ENCODE measurements at places on chromosomes 4 and X.
A peak's percentile ranks its signal among the peaks of the same experiment; 100 is the strongest.

GRCh38 chr4:128513664-128514484 is 226.3 kb upstream of the PGRMC2 start:
- DNase-seq = no peak

- peak; percentile 29 for DNase-seq
These were observed at the start of gene NAP1L5 for GRCh38 chr4:88697588-88698329. Gene NAP1L5, minus strand, starts transcription at chr4:88697829. Its CDS starts 75 bp downstream, at chr4:88697754.

GRCh38 chrX:17859609-17860178 is 1.4 kb downstream of the RAI2 start:
- no peak for DNase-seq

DNA sequence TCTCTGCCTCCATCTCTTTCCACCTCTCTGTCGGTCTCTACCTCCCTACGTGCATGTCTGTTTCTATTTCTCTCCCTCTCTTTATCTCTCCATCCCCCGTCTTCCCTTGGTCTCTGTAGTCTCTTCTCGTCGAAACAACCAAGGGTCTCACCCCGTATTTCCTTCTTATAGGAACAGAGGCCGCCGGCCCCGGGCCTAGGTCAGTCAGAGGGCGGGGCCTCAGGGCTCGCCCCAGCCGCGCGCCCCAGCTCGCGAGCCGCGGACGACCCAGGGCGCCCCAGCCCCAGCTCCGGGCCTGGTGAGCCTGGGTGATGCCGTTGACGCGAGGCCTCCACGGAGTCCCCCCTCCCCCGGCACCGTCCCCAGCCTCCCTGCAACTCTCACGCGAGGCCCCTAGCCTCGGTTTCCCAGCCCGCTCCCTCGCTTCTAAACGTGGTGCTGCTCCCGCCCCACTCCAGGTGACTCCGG is 6.6 kb downstream of the TIMM17B start:
- no peak for DNase-seq

- no peak for DNase-seq
These were observed 114.1 kb downstream of the TSPAN5 start for GRCh38 chr4:98544141-98544817.

DNA sequence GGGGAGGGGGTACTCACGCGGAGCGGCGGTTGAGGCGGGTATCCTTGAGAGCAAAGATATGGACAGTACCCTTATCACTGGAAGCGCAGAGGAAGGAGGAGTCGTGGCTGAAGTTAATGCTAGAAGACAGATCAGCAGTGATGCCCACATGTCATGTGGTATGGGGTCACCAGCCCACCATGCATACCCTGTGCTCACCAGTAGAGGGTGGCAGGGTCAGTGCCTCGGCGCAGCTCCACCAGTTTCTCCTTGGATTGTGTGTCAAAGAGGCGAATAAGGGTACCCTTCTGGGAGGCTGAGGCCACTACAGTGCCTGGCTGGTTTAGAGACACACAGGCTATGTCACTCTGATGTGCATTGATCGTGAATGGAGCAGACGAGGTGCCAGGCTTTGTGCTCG is 1.5 kb upstream of the PRAF2 start:
- no peak for DNase-seq

GRCh38 chr4:54542540-54543041 is 115.2 kb upstream of the KIT start:
- no peak for DNase-seq

GRCh38 chr4:155444721-155445120 is 68.0 kb upstream of the MAP9 start:
- DNase-seq = no peak

- no peak for DNase-seq
These were observed 7.2 kb upstream of the CCSER1 start for GRCh38 chr4:90120037-90120436.

DNA sequence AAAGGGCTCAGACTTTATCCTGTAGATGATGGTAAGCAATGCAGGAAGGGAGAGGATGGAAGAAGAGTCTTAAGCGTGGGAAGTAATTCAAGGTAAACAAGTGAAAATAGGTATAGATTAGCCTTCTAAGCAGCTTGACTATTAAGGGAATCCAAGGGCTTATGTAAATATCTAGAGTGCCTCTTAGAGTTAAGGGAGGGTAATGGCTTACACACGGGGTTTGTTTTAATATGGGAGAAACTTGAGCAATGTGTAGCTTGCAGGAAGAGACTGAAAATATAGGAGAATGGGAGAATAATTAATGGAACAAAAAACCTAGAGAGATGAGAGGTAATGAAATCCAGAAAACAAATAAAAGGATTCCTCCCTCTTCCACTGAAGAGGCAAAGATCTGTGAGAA is 12.8 kb upstream of the SAP30 start:
- DNase-seq = no peak

DNA sequence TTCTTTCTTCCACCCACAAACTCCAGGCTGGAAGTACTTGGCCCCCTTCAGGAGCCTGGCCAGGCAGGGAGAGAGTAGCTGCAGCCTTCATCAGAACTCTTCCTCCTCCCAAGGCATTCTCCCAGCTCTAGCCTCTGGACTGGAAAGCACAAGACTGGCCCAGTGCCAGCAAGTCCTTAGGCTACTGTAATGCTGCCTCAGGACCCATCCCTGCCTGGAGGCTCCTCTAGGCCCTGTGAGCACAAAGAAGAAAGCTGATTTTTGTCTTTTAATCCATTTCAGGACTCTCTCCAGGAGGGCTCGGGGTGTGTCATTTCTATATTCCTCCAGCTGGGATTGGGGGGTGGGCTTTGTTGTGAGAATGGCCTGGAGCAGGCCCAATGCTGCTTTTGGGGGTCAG is 10.8 kb downstream of the AWAT2 start:
- DNase-seq = no peak

DNA sequence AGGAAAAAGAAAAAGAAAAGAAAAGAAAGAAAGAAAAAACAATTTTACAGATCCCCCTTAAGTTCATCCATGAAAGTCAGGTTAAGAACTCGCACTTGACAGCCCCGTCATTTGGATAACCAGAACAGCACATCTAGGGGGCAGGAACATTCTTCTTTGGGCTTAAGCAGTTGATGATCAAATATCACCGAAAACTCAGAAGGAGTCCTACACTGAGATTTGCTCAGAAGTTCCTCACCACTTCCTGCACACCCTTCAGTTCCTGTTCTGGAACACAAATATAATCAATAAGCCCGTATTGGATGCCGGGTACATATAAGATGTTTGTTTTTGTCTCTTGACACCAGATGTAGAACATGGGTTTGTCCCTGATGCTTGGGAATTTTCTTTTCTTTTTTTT is 14.7 kb downstream of the NLGN3 start:
- no peak for DNase-seq

- DNase-seq = no peak
These were observed 204.1 kb upstream of the CENPE start for GRCh38 chr4:103402198-103402597.

- no peak for DNase-seq
These were observed 169.6 kb downstream of the RAPGEF2 start for GRCh38 chr4:159272273-159273140.

GRCh38 chrX:110795645-110796406 is at the start of gene CHRDL1:
Gene CHRDL1, minus strand, starts transcription at chrX:110795817. Its CDS starts 3,636 bp downstream, at chrX:110792181.
- no peak for DNase-seq

- DNase-seq = no peak
These were observed 88.1 kb downstream of the RPA4 start for GRCh38 chrX:96971812-96972211.

GRCh38 chrX:1451661-1452515 is 821 bp downstream of the ASMTL start:
- DNase-seq = no peak

- DNase-seq = no peak
These were observed 27.9 kb downstream of the ARHGEF6 start for GRCh38 chrX:136752796-136753195.

GRCh38 chr4:14504162-14504561 is 498.1 kb upstream of the CPEB2 start:
- no peak for DNase-seq

DNA sequence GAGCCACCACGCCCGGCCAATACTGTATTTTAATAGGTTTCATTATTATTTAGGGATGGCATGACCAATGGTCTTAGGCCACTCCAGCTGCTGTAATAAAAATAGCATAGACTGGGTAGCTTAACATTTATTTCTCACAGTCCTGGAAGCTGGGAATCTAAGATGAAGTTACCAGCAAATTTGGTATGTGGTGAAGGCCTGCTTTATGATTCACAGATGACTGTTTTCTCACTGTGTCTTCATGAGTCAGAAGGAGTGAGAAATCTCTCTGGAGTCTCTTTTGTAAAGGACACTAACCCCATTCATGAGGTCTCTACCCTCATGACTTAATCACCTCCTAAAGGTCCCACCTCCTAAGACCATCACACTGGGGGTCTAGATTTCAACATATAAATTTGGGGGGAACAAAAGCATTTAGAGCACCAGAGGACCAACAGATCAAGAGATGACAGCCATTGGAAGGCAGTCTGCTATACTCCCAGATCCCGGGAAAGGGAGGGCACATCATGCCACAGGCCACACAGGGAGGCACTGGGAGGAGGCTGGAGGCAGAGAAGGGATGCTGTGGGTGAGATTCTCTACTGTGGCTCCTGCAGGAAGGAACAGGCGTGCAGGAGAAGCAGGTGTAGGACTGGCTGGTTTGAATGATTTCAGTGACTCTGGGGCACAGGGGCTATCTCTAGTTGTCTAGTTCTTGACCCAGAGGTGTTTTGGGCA is 335.8 kb upstream of the SFRP2 start:
- no peak for DNase-seq

DNA sequence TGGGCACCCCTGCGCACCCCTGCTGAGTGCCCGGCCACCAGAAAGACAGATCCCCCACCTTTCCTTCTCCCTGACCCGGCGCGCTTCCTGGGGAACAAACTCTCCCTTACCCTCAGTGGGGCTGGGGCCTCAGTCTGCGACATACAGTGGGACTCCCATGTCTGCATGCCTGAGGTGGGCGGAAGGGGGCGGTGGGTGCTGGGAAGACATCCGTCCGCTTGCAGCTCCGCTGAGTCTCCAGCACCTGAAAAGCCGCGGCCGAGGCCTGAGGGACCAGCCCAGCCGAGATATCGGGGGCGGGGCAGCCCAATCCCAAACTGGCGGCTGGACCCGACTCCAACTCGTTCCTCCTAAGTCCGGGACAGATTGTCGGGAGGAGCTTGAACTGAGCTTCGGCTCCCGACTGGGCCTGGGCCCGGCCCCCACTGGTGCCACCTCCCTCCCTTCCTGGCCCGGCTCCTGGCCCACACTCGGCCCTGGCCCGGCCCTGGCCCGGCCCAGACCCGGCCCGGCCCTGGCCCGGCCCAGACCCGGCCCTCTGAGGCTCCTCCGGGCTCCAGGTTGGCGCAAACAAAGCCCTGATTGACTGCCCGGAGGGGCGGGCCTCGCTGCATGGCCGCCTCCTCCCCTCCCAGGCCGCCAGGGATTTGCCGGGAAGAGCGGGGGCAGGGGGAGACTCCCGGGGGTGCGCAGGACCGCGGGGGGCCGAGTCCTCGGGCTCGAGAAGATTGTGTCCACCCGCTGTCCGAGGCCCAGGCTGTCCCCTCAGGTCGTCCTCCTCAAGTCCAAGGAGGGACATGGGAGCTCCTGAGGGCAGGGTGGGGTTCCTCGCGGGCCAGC is 877 bp upstream of the SLC16A2 start:
- no peak for DNase-seq

GRCh38 chrX:10416424-10416823 is 204.0 kb downstream of the MID1 start:
- no peak for DNase-seq

- DNase-seq = no peak
These were observed 121.6 kb upstream of the HTR2C start for GRCh38 chrX:114462266-114462665.

DNA sequence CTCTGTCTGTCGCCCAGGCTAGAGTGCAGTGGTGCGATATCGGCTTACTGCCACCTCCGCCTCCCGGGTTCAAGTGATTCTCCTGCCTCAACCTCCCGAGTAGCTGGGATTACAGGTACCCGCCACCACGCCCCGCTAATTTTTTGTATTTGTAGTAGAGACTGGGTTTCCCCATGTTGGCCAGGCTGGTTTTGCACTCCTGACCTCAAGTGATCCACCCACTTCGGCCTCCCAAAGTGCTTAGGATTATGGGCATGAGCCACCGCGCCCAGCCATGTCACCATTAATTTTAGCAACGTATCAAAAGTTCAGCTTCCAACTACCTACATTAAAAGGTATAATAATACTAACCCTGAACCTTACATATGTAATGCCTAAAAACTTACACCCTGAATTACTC is 940 bp upstream of the UTP3 start:
- DNase-seq = no peak

DNA sequence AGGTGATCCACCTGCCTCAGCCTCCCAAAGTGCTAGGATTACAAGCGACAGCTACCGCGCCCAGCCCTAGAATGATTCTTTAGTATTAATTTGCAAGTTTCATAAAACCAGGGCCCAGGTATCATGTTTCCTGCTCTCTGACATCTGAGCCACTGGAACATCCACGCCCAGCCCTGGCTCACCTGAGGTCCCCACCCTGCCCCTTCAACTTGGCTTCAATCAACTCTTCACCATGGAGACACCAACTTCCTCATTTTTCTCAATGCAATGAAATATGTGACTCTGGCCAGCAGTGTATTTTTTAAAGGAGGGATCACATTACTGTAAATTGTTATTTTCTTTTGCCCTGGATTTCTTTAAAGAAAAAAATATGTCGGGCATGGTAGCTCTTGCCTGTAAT is 3.9 kb downstream of the PRSS12 start:
- no peak for DNase-seq

DNA sequence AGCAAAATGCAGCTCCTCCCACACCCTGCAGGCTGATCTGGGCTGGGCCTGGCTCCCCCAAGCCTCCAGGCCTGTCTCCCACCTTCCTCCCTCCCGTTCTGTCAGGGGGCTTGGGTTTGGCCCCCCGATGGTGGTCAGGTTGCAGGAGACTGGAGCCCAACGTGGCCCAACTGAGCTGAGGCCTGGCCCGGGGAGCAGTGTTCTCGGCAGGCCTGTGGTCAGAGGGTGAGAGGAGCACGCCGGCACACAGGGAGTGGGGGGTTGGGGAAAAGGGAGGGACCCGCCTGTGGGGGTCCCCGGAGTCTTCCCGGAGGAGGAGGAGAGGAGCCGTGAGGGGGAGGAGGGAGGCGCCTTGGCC is 43.2 kb upstream of the NKX1-1 start:
- no peak for DNase-seq

DNA sequence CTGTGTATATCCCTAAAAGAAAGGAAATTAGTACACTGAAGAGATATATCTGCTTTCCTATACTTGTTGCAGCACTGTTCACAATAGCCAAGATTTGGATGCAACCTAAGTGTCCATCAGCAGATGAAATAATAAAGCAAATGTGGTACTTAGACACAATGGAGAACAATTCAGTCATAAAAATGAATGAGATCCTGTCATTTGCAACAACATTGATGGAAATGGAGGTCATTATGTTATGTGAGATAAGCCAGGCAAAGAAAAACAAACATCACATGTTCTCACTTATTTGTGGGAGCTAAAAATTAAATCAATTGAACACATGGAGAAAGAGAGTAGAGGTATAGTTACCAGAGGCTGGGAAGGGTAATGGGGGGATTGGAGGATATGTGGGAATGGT is 611.9 kb downstream of the STPG2 start:
- no peak for DNase-seq

GRCh38 chr4:147865926-147866325 is 134.0 kb downstream of the ARHGAP10 start:
- no peak for DNase-seq

Data from kidney capillary endothelial cell (primary cell).